Motor neuron (in vitro differentiated cells): ENCODE measurements at places on chromosomes 4 and X. TPM values are rescaled to one million over a fixed set of nuclear protein-coding genes. Genes with fewer than 3 reads are reported as not detected.

The MAOB gene
- total RNA-seq: 0.36 and 0.37 TPM in 2 replicates

The PRRG3 gene
- 1.7 and 1.9 TPM in 2 replicates for total RNA-seq

The PF4V1 gene
- total RNA-seq: not detected in 2 replicates

The SYN1 gene
- total RNA-seq: 15.5 and 17.7 TPM in 2 replicates

The STARD8 gene
- total RNA-seq: 0.46 and 0.50 TPM in 2 replicates

The GAGE12C gene
- total RNA-seq: not detected in 2 replicates
